ENCODE measurements at places on chromosomes 12 and 14. TPM values are rescaled to one million over a fixed set of nuclear protein-coding genes. Genes with fewer than 3 reads are reported as not detected.

The WDR20 gene
- 17.2 TPM for polyA plus RNA-seq

The CFAP54 gene
- polyA plus RNA-seq = 0.87 TPM

The C12orf50 gene
- polyA plus RNA-seq = 0.10 TPM

The DNAI7 gene
- 0.34 TPM for polyA plus RNA-seq

The CARMIL3 gene
- 0.32 TPM for polyA plus RNA-seq

The UBE3B gene
- 31.9 TPM for polyA plus RNA-seq

The LIN7A gene
- polyA plus RNA-seq = not detected

The FAM181A gene
- polyA plus RNA-seq = not detected

The NRL gene
- 0.88 TPM for polyA plus RNA-seq

The NID2 gene
- 15.9 TPM for polyA plus RNA-seq

The ACRBP gene
- 0.88 TPM for polyA plus RNA-seq

The PAPOLA gene
- 78.0 TPM for polyA plus RNA-seq

The CLEC6A gene
- polyA plus RNA-seq = not detected

The GRIN2B gene
- not detected for polyA plus RNA-seq

The CKAP4 gene
- 113 TPM for polyA plus RNA-seq

The RNASE3 gene
- polyA plus RNA-seq = not detected

The TGM1 gene
- 3.0 TPM for polyA plus RNA-seq

Data from SK-N-SH (cell line).